ENCODE measurements at places on chromosomes 11 and 22.

- DNase-seq: no peak
Measured at GRCh38 chr11:36945384-36945783, 347.3 kb upstream of the RAG2 start.

DNA sequence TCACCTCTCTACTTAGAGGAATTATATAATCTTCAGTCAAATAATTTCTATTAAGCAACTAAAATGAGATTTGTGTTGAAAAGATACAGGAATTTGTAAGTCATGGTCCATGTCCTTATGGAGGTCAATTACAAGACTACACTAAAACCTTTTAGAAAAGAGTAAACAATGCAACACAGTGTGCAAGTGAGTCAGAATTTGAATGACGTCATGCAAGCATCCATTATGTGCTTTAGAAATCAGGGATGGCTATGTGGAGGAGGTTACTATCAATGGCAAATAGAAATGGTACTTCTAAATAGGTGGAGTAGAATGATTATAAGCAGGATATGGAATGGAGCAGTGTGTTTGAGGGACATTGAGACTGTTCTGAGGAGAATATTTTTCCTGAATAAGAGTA is 16.6 kb downstream of the OR10D3 start:
- peak; percentile 38 for DNase-seq

DNA sequence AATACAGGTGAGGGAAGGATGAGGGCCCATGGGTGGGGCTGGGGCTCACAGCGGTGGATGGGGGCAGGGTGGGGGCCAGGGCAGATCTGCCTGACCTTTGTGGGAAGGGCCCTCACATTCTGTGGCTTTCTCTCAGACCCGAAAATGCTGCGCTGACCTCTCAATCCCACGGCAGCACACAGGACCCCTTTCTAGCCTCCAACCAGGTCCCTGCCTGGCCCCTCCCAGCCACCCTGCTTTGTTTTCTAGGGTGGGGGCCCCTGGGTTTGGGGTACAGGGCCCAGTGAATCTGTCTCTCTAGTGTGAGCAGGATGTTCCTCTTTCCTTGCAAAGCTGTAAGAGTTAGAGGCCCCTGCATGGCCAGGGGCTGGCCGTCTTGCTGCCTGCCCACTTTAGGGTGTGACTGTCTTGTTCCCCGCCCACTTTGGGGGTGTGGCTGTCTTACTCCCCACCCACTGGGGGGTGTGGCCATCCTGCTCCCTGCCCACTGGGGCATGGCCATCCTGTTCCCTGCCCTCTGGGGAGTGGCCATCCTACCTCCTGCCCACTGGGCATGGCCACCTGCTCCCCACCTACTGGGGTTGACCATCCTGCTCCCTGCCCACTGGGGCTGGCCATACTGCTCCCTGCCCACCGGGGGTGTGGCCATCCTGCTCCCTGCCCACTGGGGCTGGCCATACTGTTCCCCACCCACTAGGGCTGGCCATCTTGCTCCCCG is 11.5 kb downstream of the PARVG start:
- no peak for DNase-seq

- no peak for DNase-seq
Measured at GRCh38 chr22:49350441-49351121, 477.1 kb downstream of the BRD1 start.

GRCh38 chr11:109984634-109985289 is 108.4 kb upstream of the ZC3H12C start:
- peak; percentile 24 for DNase-seq

GRCh38 chr11:269146-269890 is 8.9 kb upstream of the NLRP6 start:
- DNase-seq: peak; percentile 47

- DNase-seq: peak; percentile 32
Measured at GRCh38 chr11:134244593-134244992, 8.6 kb downstream of the THYN1 start.

- DNase-seq: no peak
Measured at GRCh38 chr11:13101644-13102512, 92.8 kb downstream of the RASSF10 start.

DNA sequence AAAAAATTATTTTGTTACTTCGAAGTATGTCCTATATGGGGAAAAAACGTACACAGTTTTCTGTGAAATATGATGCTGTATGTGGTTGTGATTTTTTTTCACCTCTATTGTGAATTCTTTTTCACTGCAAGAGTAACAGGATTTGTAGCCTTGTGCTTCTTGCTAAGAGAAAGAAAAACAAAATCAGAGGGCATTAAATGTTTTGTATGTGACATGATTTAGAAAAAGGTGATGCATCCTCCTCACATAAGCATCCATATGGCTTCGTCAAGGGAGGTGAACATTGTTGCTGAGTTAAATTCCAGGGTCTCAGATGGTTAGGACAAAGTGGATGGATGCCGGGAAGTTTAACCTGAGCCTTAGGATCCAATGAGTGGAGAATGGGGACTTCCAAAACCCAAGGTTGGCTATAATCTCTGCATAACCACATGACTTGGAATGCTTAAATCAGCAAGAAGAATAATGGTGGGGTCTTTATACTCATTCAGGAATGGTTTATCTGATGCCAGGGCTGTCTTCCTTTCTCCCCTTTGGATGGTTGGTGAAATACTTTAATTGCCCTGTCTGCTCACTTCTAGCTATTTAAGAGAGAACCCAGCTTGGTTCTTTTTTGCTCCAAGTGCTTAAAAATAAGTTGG is 38.3 kb downstream of the EHF start:
- DNase-seq: no peak

- DNase-seq: no peak
Measured at GRCh38 chr22:49240472-49240871, 587.2 kb downstream of the BRD1 start.

DNA sequence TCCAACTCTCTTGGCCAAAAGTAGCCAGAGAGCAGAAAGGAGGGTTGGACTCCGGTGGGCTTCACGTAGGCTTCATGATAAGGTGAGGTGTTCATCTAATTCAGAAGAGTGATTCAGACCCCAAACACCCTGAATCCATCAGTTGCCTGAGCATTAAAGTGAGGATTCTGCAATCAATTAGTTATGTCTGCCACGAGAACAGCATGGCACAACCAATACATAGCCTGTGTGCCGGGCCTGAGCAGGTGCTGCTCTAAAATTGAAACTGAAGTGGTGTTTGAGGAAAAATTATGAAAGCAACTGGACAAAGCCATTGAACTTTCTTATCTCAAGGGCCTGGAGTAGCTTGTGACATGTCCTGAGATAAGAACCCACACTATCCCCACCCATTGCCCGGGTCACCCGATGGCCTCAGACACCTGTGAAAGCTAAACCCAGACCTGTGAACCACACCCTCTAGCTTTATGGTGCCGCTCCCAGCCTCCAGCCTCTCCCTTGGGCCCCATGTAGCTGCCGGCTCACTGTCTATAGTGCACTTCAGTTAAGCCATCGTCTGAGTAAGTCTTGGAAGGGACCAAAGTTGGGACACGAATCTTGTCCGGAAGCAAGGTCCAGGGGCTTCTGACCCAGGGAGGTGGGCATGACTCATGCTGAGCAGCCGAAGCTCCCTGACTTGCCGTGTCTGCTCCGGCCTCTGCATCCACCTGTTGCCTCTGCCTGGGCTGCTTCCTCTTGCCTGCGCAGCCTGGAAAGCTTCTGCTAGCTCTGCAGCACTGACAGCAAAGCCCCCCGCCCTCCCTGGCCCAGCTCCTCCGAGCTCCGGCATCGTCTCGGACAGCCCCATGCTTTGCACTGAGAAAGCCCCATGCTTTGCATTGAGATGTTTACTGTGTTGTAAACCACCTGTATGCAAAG is 5.7 kb upstream of the MYEOV start:
- peak; percentile 10 for DNase-seq

DNA sequence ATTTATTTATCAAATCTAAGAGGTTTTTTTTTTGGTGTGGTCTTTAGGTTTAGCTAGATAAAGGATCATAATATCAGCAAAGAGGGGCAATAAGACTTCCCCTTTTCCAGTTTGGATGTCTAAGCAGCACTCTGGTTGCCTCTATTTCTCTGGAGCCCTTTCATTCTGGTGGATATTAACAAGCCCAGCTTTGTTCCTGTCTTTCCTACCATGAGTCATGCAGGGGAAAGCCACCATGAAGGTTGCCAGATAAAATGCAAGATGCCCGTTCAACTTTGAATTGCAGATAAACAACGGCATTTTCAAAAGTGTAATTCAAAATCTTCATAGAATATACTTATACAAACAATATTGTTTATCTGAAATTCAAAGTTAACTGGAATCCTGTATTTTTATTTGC is 143.6 kb downstream of the ADAMTS15 start:
- DNase-seq: peak; percentile 41

GRCh38 chr22:30667107-30667493 is 575 bp downstream of the DUSP18 start:
- no peak for DNase-seq

- peak; percentile 56 for DNase-seq
Measured at GRCh38 chr22:37043828-37044538, 7.6 kb upstream of the KCTD17 start.

DNA sequence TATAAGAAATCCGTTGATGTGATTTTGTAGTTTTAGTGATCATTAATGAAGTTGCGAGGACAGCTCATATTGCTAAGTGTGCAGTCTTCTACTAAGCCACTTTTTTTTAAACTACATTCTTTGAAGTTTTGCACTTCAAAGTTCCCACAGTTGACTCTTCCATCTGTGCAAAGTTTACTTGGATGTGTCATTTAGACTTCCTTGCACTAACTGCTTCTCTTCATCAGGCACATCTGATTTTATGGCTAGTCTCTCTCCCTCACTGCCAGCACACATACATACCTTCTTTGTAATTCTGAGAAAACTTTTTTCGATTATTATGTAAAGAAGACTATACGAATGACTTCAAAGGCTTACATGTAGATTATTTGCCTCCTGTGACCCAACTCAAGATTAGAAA is 250.0 kb downstream of the DYNC2H1 start:
- no peak for DNase-seq

DNA sequence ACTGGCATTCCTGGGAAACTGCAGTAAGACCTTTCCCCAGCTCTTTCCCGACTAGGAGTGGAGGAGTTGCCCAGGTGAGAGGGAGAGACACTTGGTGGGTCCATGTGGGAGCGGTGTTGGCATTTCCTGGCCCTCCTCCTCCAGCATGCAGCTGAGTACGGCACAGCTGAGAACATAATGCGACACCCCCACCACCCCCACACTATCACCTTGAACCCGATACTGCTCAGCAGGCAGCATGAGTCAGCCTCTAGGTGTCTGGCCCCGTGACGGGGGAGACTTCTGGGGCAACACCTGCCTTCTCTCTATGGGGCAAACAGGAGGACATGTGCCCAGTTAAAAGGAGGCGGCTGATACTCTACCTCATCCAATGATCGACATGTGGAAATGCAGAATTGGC is 64.4 kb downstream of the PKNOX2 start:
- no peak for DNase-seq

- DNase-seq: no peak
Measured at GRCh38 chr22:46146329-46146728, 4.0 kb upstream of the PPARA start.

DNA sequence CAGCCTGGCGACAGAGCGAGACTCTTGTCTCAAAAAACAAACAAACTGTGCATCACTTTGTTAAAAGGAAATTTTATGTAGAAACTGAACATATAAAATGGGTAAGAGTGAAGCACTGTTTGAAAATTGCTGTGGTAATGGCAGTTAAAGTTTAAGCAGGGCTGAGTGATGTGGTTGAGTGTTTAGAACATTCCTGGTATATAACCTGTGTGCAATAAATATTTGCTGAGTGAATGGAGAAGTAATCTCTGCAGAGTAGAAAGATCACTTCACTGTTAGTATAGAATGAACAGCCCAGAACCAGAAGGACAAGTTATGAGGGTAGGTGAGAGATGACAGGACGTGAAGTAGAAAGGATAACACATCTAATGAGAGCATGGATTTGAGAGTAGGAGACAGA is 27.3 kb downstream of the CECR2 start:
- DNase-seq: no peak

DNA sequence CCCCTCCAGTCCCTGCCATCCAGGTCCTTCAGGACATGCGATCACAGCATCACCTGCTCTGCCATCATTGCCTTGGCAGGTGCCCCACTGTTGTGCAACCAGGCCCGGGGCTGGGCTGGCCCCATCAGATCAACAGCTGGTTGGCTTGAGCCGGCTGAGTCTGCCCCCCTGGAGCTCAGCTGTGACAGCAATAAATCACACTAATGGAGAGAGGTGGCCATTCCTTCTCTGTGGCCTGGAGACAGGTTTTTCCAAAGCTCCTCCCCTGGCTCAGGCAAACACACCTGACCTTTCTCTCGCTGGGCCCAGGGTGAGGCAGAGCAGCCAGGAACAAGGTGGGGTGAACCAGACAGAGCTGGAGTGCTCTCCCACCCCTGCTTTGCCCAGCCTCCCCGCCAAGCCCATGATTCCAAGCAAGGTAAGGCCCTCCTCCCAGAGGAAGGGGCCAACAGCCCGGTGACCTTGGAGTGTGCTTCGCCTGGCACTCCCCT is 8.9 kb upstream of the FXYD2 start:
- no peak for DNase-seq

- no peak for DNase-seq
Measured at GRCh38 chr11:91174193-91174592, 951.3 kb upstream of the CHORDC1 start.

DNA sequence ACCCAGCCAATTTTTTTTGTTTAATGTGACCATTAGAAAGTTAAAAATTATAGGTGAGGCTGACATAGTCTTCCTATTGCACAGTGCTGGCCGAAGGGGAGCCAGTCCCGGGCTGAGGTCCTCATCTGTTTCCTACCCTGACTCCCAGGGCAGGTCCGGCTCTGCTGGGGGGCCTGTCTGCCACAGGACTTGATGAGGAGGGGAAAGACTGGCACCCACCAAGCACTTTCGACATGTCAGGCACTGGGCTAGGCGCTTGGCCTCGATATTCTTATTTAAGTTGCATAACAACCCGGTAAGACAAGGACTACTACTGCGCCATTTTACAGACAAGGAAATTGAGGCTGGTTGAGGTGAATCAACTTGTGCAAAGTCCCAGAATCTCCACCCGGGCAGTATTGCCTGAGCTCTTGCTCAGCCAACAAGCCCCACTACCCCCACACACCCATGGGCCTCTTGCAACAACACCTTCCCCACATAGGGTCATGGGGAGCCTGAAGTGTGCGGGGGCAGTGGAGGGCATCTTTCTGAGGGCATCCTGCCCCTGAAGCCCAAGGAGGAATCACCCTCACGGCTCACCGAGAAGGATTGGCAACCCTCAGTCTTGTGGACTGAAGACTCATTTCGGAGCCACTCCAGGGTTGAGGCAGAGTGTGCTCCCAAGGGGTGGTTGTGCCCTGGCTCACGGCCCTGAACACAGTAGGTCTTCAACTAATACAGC is 62.7 kb upstream of the LINC01488 start:
- DNase-seq: no peak

DNA sequence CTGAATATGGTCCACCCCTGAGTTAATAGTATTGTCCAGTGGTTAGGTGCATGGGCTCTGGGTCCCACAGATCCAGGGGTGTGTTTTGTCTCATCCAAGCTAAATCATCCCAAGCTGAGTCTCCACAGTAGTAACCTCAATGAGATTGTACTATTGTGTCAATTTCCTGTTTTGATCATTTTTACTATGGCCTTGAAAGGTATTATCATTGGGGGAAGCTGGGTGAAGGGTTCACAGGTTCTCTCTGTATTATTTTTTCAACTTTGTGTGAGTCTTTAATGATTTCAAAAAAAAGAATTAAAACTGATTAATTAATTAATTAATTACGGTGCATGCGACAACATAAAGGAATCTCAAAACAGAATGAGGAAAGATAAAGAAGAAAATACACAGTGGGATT is 266.1 kb downstream of the MN1 start:
- DNase-seq: no peak

Measured in amniotic epithelial cell (primary cell).